CD4-positive, alpha-beta T cell treated with Interleukin-4 for 1 hour (primary cell): ENCODE measurements at places on chromosomes 3 and 15.

GRCh38 chr3:5144316-5144994 lies 22.4 kb downstream of the ARL8B start:
- DNase-seq, result no peak

DNA sequence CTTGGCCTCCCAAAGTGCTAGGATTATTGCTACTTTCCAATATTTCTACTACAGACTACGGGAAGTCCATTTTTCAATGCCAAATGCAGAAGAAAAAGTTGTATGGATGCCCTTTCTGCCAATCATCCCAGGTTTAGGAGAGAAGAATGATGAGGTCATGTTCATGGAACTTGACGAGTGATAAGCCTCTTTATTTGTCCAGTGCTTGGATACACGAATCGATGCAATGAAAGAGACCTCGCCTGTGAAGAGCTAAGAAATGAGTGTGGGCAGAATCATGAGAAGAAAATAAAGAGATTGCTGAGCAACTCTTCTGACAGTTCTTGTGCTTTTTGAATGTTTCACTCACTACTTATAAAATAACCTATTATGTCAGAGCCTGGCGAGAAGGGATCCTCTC lies 996 bp upstream of the SLC28A1 start:
- DNase-seq, result no peak

GRCh38 chr3:123018683-123019082 lies 8.9 kb downstream of the SEMA5B start:
- DNase-seq, result no peak

- no peak for DNase-seq
Observed at GRCh38 chr3:45968149-45968548, 24.9 kb downstream of the CXCR6 start.

- DNase-seq, result no peak
Observed at GRCh38 chr3:78764634-78765033, 1003.2 kb downstream of the ROBO1 start.

DNA sequence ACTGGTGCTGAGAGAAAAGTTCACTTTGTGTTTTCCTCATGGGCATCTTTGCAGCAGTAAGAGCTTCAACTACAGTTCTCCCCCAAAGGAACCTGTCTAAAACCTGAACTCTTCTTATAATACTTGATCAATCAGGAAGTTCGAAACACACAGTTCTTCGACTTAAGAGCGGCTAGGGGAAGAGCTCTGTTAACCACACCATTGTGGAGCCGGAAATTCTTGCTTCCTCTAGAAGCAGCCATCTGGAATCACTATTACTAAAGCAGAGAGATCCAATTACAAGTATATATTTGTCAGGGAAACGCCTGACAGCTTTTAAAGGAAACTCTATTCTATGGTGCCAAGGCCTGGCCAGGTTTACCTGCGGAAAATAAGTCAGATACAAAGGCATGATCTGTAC lies 337.3 kb upstream of the CBLB start:
- peak; percentile 12 for DNase-seq

- DNase-seq, result no peak
Observed at GRCh38 chr3:49805367-49805782, 2.3 kb downstream of the INKA1 start.

GRCh38 chr3:49278548-49278947 lies 1.5 kb upstream of the C3orf62 start:
- DNase-seq, result no peak

- peak; percentile 53 for DNase-seq
Observed at GRCh38 chr3:40229386-40229785, 80.1 kb upstream of the EIF1B start.

GRCh38 chr15:38012894-38013293 lies 78.5 kb downstream of the TMCO5A start:
- no peak for DNase-seq

GRCh38 chr3:148372206-148372875 lies 325.4 kb upstream of the AGTR1 start:
- no peak for DNase-seq

GRCh38 chr3:140627756-140628155 lies 50.1 kb upstream of the TRIM42 start:
- no peak for DNase-seq

GRCh38 chr3:195609229-195609628 lies 25.5 kb upstream of the APOD start:
- DNase-seq, result peak; percentile 65

- no peak for DNase-seq
Observed at GRCh38 chr15:92583096-92584034, 72.2 kb downstream of the FAM174B start.

GRCh38 chr15:80496096-80496495 lies 91.9 kb downstream of the ARNT2 start:
- no peak for DNase-seq

DNA sequence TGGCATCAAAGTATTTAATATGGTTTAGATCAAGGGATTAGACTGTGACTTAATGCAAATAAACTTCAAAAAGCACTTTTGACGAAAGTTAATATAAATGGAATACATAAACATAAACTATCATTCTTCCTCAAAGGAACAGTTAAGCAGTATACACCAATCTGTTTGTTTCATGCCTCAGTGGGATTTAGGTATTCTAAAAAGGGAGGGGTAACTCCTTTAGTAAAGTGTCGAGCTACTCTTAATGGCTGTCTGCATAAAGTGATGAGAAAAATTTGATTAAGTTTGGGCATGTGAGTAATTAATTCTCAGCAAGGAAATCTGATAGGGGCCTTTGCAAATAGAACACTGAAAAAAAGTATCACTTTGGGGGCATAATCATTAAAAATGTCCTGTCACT lies 176.9 kb downstream of the FRMD5 start:
- no peak for DNase-seq

DNA sequence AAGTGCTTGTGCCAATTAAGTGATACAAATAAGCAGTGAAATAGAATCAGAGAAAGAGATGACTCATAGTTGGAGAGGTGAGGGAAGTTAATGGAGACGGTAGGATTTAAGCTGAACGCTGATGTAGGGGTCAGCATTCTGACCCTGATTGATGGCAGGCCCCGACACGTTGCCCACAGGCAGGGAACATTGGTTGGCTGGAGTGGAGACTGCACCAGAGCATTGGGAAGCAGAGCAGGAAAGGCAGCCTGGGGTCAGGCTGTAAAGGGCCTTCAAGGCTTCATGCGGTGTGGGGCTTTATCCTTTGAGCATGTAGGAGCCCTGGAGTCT lies 68.6 kb downstream of the DCUN1D1 start:
- no peak for DNase-seq

DNA sequence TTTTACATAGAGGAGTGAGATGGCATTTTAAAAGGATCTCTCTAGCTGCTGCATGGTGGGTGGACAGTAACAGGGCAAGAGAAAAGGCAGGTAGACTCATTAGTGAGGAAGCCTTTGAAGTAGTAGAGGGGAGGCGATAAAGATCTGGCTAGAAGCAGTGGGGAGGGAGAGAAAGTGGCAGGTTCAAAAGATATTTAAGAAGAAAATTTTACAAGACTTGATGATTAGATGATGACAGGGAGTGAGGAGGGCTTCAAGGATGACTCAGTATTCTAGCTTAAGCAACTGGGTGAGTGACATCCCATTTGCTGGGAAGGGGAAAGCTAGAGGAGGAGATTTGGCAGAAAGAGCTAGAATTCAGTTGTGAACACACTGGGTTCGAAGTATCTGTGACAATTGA lies 3.8 kb upstream of the BRPF1 start:
- no peak for DNase-seq

DNA sequence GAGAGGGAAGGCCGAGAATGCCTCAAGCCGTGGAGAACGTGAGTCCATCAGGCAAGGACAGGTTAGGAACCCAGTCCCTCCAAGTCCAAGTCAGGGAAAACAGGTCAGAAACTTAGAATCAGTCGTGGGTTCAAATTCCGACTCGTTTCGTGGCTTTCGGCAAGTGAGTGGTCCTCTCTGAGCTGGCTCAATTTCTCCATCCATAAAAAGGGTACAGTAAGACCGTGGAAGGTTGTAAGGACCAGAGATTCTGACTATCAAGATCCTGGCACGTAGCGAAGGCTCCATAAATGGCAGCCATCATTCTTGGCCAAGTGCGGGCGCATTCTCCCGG lies 604 bp upstream of the MED12L start:
- DNase-seq, result no peak

- no peak for DNase-seq
Observed at GRCh38 chr3:52028572-52028971, 27.8 kb downstream of the DUSP7 start.

- DNase-seq, result no peak
Observed at GRCh38 chr3:168273917-168274316, 178.2 kb upstream of the GOLIM4 start.

- no peak for DNase-seq
Observed at GRCh38 chr3:187736418-187736871, 8.8 kb downstream of the BCL6 start.

DNA sequence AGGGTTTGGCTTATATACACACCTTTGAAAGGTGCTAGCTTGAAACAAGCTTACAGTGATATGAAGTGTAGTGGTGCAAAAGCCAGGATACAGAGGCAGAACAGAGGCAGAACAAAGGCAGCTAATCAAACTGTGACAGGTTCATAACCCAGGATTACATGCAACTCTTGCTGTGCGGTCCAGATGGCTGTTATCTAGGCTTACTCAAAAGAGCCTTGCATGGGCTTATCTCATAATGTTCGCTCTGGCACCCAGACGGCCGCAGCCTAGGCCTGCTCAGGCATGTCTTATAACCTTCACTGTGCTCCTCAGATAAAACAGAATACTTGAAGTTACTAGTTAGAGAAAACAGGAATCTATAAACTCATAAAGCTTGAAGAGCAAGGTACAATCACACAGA lies 22.8 kb upstream of the NOX5 start:
- DNase-seq, result no peak

DNA sequence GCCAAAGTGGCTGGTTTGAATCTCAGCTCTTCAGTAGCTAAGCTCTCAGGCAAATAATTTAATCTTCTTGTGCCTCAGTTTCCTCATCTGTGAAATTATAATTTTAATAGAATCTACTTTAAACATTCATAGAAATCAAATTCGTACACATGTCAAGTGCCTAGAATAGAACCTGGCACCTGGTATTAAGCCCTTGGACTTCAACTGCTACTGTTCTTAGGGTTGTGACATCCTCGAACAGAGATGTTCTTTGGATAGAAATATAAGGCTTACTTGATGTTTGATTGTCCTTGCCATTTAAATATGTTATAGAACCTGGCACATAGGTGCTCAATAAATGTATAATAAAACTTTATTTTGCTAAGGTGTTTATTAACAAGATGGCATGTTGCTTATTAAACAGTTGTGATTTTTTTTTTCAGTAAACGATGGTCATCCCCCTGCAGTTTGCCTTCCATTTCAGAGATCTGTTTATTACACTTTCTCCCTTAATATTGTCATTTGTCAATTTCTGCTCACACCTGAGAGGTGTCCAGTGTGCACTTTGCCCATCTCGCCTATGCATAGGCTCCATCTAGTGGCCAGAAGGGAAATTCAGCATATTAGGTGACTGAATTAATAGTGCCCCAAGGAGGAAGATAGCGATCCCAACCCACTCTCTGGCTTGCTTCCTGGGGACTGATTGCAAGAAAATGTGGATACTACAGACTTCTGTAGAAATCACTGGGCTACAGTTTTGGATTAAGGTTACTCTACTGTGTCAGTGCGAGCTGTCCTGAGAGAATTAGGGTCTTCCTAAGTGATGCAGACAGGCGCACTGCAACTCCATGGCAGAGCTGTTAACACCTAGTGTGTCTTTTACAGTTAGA lies 10.7 kb downstream of the IGF1R start:
- peak; percentile 58 for DNase-seq
